ENCODE measurements at places on chromosomes 12 and 14.

DNA sequence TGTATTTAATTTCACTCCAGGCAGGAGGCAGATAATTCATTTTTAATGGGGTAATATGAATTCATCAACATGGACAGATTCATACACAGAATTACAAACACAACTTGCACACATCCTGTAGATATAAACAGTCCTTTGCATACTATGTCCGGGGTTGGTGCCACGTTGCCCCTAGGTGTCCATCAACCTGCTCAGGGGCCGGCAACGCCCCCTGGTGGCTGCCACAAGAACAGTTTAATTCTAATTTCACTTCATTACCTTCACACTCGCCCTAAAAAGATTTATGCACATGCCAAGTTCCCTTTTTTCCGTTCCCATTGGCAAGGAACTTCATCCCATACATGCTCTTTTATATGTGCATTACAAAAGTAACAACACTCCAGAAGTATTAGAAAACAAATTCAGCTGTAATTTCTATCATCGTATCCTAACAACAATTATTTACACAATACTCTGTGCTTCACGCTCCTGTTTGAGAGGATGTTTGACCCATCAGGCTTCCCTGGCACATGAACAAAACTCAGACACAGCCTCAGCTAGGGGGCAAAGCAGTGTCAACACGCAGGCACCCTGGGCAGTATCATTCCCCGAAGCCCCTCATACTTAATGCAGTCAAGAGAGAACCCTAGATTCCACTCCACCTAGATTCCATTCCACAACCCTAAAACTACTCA is 15.5 kb downstream of the MANSC1 start:
- DNase-seq: no peak

GRCh38 chr14:21308479-21309237 is 28.8 kb downstream of the RPGRIP1 start:
- peak; percentile 80 for DNase-seq

- no peak for DNase-seq
These were observed 2.2 kb downstream of the SCNN1A start for GRCh38 chr12:6373022-6373787.

DNA sequence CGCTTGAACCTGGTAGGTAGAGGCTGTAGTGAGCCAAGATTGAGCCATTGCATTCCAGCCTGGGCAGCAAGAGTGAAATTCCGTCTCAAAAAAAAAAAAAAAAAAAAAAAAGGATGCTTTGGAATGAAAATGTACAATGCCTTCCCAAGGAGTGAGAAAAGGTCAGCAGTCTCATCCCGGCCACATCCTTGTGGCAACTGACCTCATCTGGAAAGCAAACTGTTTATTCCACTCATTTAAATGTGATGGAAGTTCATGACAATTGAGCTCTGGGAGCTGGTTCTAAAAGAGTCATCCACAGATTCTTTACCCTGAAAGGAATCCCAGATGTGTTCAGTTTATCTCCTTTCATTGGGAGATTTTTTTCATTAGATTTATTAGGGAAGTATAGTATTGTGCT is 19.4 kb upstream of the LIMA1 start:
- DNase-seq: no peak

- DNase-seq: no peak
These were observed 938.4 kb upstream of the ATXN7L3B start for GRCh38 chr12:73599268-73599667.

- DNase-seq: no peak
These were observed 25.9 kb upstream of the STAB2 start for GRCh38 chr12:103561174-103561573.

GRCh38 chr14:55361190-55361589 is 50.4 kb downstream of the ATG14 start:
- DNase-seq: no peak

GRCh38 chr12:24229031-24229700 is 279.7 kb upstream of the SOX5 start:
- no peak for DNase-seq

DNA sequence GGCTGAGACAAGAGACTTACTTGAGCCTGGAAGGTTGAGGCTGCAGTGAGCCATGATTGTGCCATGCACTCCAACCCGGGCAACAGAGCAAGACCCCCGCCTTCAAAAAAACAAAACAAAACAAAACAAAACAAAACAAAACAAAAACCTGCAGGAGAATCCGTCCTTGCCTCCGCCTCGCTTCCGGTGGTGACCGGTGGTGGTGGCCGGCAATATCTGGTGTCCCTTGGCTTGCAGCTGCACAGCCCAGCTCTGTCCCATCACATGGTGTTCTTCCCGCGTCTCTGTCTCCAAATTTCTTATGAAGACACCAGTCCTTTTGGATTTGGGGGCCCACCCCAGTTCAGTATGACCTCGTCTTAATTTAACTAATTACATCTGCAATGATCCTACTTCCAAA is 10.0 kb downstream of the SMIM41 start:
- no peak for DNase-seq

DNA sequence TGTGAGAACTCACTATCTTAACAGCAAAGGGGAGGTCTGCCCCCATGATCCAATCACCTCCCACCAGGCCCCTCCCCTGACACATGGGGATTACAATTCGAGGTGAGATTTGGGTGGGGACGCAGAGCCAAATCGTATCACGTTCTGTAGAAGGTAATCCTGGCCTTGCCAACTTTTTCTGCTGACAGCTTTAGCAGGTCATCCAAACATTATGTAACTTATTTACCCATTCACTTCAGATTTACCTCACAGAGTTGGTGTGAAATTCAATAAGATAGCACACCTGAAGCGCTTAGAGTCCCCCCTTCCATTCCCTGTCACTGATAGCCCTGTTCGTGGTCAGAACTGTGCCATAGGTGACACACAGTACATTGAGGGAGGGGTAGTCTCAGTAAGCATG is 219.1 kb downstream of the FBXL14 start:
- DNase-seq: no peak

DNA sequence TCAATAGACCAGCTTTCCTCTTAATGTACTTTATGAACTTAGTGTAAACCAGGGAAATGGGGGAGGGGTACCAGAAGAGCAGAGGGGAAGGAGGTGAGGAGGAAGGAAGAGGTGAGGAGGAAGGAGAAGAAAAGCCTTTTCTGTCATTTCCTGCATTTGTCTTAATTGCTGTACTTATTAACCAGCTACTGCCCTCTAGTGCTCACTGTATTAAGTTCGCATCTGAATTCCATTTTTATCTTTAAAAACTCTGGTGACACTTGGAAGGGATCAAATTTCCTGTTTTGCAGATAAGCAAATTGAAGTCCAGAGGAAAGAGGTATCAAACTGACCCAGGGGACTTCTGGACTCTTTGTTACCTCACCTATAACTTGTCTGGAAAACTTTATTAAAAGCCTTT is 22.2 kb downstream of the MANSC1 start:
- DNase-seq: no peak

DNA sequence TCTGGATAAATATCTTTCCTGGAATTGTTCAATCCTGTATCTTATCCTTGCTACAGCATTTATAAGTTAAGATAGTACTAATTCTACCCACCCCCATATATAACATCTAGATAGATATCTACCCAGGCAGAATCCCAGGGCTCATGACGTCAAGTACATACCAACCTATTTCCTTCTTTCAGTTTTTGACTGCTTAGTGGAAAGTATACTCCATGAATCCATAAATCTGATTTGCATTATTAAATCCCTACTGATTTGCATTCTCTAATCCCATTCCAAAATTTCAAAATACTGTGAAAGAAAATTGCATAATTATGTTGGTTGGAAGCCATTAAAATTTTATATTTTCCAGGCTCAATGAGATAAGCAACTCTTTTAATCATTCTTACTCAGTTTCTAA is 111.7 kb downstream of the KITLG start:
- no peak for DNase-seq

DNA sequence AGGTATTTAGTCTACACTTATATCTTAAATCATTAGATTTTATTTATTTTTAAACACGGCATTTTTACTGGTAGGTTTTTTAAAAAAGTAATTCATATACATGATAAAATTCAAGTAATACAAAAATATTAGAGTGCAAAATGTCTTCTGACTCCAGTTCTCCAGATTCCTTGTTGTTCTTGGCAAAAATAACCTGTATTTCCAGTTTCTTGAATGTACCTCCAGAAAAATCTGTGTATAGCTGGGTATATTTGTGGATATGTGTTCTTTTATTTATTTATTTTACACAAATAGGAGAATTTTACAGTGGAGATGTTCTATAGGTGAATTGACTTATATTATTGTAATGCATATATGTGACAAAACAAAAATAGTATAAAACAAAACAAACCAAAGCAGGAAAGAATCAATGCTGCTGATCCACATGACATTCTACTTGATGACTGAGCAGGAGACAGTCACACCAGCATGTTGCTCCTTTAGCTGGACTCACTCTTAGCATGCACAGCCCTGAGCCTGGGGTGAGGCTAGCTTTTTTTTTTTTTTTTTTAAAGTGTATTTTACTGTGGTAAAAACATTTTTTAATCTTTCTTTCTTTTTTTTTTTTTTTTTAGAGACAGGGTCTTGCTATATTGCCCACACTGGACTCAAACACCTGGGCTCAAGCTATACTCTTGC is 42.2 kb upstream of the SLC38A2 start:
- DNase-seq: no peak

DNA sequence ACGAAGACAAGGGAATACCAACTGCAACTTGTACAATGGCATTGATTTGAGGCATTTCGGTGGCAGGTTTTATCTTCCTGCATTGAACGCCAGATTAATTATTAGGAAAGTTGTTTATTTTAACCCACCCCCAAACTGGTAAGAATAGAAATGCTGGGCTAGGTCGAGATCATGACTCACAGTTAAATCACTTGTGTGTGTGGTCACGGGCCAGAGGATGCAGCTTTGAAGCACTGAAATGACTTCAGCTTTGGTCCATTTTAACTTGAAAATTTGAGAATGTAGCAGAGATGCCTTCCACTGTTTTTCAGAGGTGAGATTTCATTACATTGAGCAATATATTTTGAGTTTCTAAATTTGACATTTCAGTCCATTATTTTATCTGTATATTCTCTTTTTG is 23.6 kb upstream of the KCNH3 start:
- DNase-seq: no peak

GRCh38 chr12:120702637-120703036 is 7.6 kb upstream of the UNC119B start:
- no peak for DNase-seq

DNA sequence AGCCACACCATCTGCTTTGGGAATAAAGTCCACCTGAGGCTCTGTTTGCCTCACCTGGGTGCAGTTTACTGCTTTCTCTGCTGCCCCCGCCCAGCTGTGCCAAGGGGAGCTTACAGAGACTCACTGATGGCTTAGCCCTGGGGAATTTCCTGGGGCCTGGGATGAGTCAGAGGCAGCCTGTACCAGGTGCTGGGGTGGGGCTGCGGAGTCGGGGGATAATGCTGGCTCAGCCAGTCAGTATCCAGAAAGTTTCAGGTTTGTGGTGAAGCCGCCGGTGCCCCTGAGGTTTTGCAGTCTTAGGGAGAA is 22.3 kb downstream of the PLEKHG3 start:
- no peak for DNase-seq

DNA sequence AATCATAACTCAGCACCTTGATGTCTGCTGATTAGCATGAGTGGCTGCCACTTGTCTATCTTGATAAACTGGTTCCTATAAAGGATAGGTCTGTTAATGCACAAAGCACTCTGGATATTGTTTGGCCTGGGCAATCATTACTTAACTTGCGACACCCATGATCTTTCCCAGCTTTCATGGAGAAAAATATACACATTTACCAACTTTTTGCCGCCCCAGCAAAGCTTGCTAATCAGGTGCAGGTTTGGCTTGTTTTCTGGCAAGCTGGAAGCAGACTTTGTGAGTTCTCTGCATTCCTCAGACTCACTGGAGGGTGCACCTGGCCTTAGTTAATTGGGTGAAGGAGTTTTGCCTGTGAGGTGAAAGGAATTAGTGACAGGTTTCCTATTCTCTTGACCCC is 1126.4 kb upstream of the FLRT2 start:
- no peak for DNase-seq

GRCh38 chr12:47088021-47088944 is 8.5 kb upstream of the AMIGO2 start:
- DNase-seq: no peak

GRCh38 chr12:76927170-76927784 is 48.5 kb upstream of the CSRP2 start:
- peak; percentile 77 for DNase-seq

GRCh38 chr14:74245292-74245691 is 6.0 kb downstream of the VSX2 start:
- DNase-seq: no peak

- DNase-seq: no peak
These were observed 146.3 kb downstream of the CAND1 start for GRCh38 chr12:67415473-67415872.

- DNase-seq: no peak
These were observed 1186.2 kb downstream of the BCL11B start for GRCh38 chr14:98085751-98086150.

GRCh38 chr14:54177641-54178621 is 218.9 kb upstream of the CDKN3 start:
- no peak for DNase-seq

GRCh38 chr12:96457191-96457930 is 32.0 kb upstream of the CFAP54 start:
- no peak for DNase-seq

DNA sequence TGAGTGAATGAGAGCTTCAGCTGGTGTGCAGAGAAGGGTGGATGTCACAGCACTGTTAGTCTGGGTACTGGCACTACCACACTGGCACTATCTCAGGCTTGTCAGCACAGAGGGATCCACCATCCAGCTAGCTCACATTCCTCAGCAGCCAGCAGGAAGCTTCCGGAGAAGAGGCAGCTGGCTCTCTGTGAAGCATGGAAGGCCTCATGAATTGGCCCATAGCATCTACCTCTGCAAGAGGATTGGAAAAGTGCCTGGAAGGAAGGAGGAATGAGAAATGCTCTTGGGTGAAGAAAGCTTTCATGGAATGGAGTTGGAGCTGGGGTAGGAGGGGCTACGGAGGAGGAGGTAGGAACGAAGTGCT is 9.9 kb downstream of the KRT83 start:
- no peak for DNase-seq

GRCh38 chr12:6226679-6227051 is 26.5 kb downstream of the CD9 start:
- DNase-seq: no peak

DNA sequence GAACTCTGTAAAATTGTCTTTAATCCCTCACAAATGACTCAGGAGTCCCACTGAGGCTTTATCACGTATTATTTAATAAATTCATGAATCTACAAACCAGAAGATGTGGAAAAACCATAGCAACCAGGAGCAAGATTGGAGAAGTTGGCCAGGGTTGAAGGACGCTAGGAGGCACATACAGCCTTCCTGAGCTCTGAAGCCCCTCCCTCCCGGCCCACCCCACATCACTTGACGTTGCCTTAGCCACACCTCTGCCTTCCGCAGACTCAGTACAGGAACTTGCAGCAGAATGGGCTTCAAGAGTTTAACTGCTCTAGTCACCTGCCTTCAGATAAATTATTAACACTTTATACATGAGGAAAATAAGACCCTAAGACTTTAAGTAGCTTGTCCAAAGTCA is 33.9 kb downstream of the SLC35F4 start:
- no peak for DNase-seq

GRCh38 chr12:45622210-45622937 is 107.1 kb upstream of the ARID2 start:
- DNase-seq: no peak
